Stimulated activated naive CD4-positive, alpha-beta T cell (primary cell): ENCODE measurements at places on chromosomes 6 and 20.

GRCh38 chr20:33211817-33212424, 5.2 kb upstream of the BPIFA3 start:
- DNase-seq = no peak

DNA sequence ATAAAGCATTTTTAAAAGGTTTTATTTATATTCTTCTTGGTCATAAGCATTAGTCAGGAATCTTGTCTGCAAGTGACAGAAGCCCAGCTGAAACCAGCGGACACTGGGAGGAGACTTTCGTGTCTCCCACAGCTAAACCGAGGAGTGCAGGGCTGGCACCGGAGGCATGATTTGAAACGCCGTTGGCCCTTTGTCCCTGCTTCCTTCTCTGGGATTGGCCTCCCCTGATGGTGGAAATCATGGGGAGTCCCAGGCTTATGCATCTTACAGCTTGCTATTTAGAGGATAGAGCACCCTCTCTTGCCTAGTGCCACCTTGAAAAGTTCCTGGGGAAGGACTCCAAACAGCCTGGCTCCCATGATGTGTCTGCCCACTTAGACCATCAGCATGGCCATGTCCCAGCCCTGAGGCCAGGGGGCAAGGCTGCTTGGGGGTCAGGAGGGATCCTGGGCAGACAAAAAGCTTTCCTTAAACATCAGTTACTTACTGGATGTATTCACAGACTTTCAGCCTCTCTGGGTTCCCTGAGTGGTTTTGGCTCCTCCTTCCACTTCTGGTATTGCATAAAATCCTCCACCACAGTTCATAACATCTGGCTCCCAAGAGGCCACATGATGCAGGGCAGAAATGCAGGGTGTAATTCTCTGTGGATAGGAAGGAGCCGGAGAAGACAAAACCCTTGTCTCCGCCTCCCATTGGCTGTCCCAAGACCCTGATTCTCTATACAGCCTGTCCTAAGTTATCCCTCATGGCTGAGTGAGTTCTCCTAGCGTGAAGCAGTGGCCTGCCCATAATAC, 49.3 kb upstream of the INSM1 start:
- no peak for DNase-seq

DNA sequence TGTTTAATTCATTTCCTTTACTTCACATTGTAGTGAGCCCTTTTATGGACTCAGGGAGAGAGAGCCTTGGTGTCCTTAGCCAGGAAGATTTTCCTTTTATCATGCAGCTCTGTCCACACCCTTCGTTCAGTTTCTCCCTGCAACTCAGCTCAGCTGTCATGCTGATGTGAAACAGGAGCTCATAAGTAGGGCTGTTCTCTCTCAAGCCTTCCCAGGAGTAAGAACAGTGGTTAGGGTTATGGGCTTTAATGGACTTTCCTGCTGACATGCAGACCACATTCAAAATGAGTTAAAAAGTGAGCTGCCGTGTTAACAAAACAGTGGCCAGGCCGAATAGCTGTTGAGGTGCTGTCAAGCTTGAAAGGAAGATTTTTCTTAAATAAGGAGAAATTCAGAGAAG, 104.1 kb downstream of the BCKDHB start:
- DNase-seq = no peak

- DNase-seq = no peak
Observed at GRCh38 chr20:44097521-44098255, 89.3 kb downstream of the JPH2 start.

DNA sequence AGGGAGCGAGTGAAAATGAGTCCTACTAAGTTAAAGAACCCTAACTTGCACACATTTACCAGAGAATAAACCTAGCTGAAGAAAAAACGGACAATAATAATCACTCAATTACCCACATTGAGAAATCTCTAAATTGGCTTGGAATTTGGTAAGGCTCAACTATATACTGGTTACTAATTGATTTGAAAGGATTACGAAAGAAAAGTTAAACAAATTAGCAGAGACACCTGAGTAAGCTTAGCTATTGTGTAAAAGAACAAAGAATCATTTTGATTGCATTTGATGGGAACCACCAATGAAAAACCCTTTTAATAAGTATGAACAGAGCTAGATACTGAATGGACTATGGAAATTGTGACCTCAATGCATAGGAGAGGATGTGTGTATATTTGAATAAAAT, 118.6 kb upstream of the ADGRF1 start:
- DNase-seq = no peak

- no peak for DNase-seq
Observed at GRCh38 chr6:106359959-106360409, 533 bp upstream of the CRYBG1 start.

DNA sequence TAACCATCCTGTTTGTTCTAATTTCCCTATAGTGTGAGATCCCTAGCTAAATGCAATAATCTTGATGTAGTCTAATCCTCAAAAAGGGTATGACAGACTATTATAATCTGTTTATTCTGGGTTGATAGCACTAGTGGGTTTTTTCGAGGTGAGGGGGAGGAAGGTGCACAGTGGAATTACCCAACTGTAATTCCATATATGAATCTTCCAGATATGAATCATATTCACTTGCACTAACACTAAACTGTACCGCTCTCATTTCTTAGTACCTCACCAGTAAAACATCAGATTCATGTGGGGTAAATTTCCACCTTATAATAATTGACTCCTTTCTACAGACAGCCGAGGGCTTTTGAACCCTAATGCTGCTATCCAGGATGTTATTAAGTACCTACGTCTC, 16.5 kb downstream of the NCOA7 start:
- no peak for DNase-seq

DNA sequence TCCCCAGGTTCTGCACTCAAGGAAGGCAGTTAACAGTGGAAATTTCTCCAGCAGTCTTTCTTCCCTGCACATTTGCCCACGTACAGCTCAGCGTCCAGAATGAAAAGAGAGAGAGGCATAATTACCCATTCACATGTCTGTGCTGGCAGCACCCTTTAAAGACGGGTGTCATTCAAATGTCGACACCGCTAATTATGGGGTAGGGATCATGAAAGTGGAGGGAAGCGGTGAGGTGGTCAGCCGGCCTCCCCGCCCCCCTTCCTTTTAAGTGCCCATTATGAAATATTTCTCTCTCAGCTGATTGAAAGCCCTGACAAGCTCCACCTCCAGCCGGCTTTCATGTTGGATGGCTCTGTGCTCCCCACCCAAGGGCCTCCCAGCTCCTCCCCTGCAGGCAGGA, 246.1 kb downstream of the BMP7 start:
- DNase-seq = no peak
